ENCODE measurements at places on chromosomes 4 and X.

GRCh38 chr4:157057218-157057617 is 18.7 kb upstream of the GLRB start:
- DNase-seq, result no peak

DNA sequence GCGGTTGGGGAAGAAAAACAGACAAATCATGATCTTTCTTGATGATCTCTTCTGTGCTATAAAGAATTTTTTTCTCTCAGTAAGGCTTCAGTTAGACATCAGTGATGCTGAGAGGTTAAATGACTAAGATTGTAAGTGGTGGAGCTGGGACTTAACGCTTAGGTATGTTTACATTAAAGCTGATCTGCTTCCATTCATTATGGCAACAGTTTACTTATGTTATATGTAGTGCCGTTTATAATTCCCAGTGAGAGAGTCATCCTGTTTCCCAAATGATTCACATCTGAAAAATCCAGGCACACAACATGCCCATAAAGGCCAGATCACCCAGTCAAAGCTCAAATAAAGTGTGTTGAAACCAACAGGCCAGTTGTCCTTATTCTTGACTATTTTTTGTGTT is 50.1 kb downstream of the CENPVL3 start:
- no peak for DNase-seq

- no peak for DNase-seq
These were observed 30.6 kb upstream of the GC start for GRCh38 chr4:71814433-71814832.

GRCh38 chr4:44914748-44915147 is 188.4 kb upstream of the GNPDA2 start:
- no peak for DNase-seq

- DNase-seq, result no peak
These were observed 140.4 kb downstream of the SLC10A7 start for GRCh38 chr4:146381263-146381872.

DNA sequence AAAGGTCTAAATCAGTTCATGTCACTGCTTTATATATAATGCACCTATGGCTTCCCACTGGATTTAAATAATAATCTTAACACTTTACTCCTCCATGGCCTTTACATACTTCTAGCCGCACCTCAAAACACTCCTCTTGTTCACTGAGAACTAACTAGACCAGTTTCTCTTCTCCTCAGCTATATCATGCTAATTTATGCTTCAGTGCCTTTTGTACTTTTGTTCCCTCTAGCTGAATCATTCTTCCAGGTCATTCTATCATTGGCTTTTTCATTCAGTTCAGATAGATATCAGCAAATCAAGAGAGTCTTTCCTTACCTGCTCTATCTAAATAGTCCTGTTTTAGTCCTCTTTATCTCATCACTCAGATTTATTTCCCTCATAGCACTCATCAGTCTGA is 64.2 kb downstream of the TET2 start:
- no peak for DNase-seq

GRCh38 chr4:122674371-122674770 is 53.5 kb upstream of the IL21 start:
- DNase-seq, result no peak

DNA sequence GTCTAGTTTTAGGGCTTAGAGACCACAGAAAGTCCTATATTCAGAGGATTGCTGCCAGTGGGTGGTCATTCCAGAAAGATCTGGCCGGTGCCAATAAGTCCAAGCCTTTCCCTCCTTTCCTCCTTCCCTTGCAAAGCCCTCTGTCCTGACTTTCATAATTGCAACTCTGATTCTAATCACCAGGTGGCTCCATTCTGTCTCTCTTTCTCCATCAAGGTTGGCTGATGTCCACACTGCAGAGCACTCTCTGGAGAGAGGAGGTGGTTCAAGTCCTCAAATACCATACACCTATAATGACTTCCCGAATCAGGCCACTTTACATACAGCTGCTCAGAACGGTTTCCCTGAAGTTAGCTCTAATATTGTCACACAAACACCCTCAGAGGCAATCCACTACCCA is 22.4 kb upstream of the ARMCX4 start:
- DNase-seq, result no peak

- no peak for DNase-seq
These were observed 980 bp upstream of the GIMD1 start for GRCh38 chr4:106369456-106370060.

DNA sequence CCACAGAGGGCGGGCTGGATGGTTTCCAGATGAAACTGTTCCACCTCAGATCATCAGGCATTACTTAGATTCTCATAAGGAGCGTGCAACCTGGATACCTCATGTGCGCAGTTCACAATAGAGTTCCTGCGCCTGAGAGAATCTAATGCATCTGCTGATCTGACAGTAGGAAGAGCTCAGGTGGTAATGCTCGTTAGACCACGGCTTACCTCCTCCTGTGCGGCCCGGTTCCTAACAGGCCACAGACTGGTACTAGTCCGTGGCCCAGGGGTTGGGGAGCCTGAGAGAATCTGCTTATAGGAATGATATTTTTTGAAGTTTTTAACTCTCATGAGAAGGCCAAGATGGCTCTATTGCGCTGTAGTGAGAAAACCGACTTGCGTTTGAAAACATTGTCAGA is 5.4 kb downstream of the NCAPG start:
- DNase-seq, result no peak

- DNase-seq, result no peak
These were observed 83.8 kb upstream of the RASGEF1B start for GRCh38 chr4:81555489-81555888.

GRCh38 chr4:2357821-2358745 is 60.4 kb downstream of the ZFYVE28 start:
- no peak for DNase-seq

DNA sequence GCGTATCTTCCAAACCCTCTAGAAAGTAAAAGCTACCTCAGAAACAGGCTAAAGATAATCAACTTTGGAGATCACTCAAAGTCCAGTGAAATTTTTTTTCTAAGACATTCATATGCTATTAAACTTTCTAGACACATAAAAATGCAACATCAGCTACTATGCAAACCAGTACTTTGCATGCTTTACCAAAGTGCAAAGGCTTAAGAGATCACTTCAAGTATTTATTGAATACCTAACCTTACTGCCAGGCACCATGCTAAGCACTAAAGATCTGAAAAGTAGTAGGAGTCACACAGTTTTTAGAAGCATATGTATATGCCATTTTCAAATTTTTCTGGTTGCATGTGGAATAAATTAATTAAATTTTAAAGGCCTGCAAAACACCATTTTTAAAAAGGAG is 115.8 kb downstream of the THOC2 start:
- no peak for DNase-seq

DNA sequence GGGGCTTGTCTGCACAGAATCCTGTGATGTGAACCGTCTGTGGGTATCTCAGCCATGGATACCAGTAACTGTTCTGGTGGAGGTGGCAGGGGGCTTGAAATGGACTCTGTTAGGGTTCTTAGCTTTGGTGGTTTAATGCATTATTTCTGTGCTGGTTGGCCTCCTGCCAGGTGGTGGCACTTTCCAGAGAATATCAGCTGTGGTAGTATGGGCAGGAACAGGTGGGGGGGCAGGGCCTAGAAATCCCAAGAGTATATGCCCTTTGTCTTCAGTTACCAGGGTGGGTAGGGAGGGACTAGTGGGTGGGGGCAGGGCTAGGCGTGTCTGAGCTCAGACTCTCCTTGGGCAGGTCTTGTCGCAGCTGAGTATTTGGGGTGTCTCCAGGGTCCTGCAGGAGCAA is 106.7 kb downstream of the KIT start:
- no peak for DNase-seq

DNA sequence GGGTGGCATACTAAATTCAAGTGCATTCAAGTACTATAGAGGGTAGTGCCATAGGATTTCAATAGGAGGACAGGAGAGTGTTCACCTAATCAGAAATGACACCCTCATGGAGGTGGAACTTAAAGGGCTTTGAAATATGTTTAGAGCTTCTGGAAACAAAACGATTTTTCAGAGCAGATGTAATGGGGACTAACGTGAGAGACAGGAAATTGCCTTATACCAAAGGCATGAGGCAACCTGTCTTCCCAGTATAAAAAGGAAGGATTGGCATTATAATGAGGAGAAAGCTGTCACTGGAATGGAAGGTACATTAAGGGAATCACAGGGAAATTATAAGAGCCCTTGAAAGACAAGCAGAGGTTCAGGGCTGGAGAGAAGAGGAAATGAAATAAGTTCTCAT is 116.3 kb upstream of the PNPLA4 start:
- DNase-seq, result no peak

- no peak for DNase-seq
These were observed 56.0 kb downstream of the VGLL1 start for GRCh38 chrX:136588036-136588435.

GRCh38 chrX:20059467-20060128 is 57.1 kb downstream of the MAP7D2 start:
- DNase-seq, result no peak

GRCh38 chrX:147476008-147476407 is 435.7 kb upstream of the FMR1 start:
- no peak for DNase-seq

DNA sequence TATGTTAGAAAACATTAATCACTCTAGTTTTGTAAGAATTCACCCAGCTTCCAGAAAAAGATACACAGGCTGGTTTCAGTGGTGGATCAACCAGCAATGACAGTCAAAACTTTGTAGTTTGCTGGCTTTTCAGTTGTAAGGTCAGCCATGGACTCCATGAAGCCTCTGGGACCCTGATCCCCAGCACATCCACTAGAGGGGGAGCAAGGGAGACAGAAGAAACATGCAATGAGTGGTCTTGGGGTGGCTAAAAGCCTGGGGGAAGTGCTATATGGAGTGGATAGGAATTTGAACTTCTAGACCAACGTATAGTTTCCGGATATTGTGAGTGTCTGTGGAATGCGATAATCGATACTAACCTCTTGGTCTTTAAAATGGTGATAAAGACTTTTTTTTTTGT is 72.7 kb downstream of the AFF2 start:
- no peak for DNase-seq

DNA sequence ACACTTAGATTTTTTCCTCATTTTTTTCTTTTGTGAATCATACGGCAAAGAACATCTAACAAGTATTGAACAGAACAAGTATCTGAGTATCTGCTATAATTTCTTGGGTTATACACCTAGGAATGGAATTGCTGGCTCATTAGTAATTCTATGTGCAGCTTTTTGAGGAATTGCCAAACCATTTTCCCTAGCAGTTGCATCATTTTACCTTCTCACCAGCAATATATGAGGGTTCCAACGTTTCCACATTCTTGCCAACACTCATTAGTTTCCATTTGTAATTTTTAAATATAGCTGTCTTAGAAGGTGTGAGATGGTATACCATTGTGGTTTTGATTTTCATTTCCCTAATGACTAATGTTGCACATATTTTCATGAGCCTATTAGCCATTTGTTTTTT is 41.1 kb upstream of the DCAF8L1 start:
- DNase-seq, result no peak

DNA sequence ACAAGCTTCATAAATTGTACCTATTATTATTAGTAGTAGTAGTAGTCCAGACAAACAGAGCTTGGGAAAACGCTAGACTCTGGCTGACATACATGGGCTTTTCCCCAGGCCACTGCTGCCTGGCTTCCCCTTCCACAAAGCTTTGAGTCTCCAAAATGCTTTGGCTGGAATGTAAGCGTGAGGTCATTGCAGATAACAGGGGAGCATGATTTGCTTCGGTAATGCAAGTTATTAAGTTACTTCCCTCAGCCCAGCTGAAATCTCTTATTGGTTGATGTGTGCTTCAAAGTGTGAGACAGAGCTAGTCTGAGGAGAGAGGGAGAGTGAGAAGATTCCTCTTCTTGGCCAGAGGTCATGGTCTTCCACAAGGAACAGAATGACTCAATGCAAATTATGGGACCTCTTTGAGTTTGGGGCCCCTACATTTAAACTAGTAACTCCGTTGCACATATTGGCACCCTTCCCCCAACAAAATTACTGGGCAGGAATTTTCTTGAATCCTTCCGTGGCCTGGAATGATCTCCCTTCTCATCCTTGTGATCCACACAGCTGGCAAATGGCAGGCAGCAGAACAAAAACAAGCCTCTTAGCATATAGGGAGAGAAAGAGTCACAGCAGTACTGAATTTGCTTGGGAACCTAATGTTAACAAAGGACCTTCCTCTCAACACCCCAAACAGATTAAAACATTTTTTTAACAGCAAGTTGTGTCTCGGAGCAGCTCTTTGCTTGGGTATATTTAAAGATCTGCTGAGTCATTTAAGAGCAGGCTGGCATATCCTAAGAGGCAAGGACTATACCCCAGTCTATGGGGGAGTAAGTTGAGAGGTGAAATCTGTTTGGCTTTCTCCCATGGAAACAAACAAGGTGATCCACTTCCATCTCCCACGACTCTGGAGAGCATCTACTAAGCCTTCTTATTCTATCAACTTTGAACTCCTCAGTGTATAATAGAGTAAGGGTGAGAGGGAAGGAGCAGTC is 19.9 kb downstream of the AR start:
- no peak for DNase-seq

- DNase-seq, result no peak
These were observed 6.5 kb upstream of the PAQR3 start for GRCh38 chr4:78945651-78946179.

GRCh38 chr4:108003982-108004515 is 14.4 kb downstream of the HADH start:
- no peak for DNase-seq

DNA sequence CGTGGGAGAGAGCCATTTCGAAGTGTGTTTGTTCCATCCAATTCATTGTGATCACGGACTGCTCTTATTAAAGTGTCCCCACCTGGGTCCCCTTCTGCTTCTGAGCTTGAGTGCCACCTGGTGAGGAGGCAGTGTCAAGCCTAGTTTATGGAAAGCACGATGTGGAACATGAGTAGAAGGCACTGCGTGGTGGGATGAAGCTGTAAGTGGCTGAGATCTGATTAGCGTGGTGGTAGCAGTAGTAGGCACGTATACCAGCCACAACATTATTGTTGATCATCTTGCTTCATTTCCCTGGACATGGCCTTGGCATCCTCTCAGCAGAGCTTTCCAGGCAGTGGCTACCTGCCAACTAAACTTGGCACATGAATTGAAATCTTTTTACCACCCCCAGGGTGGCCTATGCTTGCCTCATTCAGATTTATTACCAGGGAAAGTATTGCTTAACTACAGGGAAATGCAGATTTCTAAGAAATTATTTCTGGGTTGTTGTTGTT is 46.4 kb downstream of the GPAT3 start:
- DNase-seq, result no peak

- DNase-seq, result no peak
These were observed 60.1 kb downstream of the GRIA2 start for GRCh38 chr4:157280673-157281072.

- DNase-seq, result no peak
These were observed 18.6 kb downstream of the TRIM2 start for GRCh38 chr4:153222707-153223426.

DNA sequence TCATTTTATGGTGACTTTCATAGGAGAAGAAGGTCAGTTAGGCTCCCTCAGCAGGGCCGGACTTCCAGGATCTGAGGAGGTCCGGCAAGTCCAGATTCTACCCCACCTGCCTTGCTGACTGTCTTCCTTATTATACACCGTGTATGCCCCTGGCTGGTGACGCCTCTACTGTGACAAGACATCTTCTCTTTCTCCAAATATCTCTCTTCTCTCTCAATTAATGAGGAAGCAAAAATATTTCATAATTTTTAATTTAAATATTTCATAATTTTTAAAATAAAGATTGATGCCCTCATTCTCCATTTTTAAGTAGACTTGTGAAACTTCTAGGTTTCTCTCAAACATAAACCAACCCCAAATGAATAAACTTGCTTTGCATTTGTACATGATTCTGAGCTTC is 202.5 kb downstream of the NSUN7 start:
- no peak for DNase-seq

- DNase-seq, result no peak
These were observed 62.1 kb upstream of the CCDC160 start for GRCh38 chrX:134174859-134175258.

GRCh38 chrX:119101168-119101567 is 26.4 kb downstream of the KIAA1210 start:
- DNase-seq, result no peak

Data from T-helper 22 cell (primary cell).